Epithelial cell of proximal tubule (primary cell): ENCODE measurements at places on chromosomes 5 and 9.

GRCh38 chr9:33297432-33297831 is 7.1 kb downstream of the NFX1 start:
- DNase-seq = no peak

GRCh38 chr9:37602817-37603216 is 10.4 kb upstream of the TOMM5 start:
- DNase-seq = peak; percentile 12

- no peak for DNase-seq
These were observed 555.3 kb upstream of the ARRDC3 start for GRCh38 chr5:91938441-91938840.

GRCh38 chr9:116378873-116379272 is 225.3 kb downstream of the PAPPA start:
- DNase-seq = no peak

DNA sequence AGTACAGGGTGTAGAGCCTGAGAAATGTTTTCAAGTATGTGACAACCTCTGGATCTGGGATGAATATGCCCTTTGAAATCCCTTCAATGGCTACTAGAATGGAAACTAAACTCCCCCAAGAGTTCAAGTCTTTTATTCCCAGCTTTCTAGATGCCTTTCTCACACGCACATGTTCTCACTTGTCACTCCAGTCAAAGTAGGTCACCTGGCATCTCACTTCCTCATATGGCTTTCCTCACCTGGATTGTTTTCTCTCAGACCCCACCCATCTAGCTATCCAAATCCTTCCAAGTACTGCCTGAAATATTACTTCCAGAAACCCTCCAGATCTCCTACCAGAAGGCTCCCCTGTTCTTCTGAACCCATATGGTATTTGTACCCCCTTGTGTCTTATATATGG is 615.4 kb upstream of the KLF4 start:
- no peak for DNase-seq
